ENCODE measurements at places on chromosomes 6 and 20.
A peak's percentile ranks its signal among the peaks of the same experiment; 100 is the strongest.

GRCh38 chr6:160260367-160260766, 1.7 kb upstream of the SLC22A2 start:
- DNase-seq, result no peak

DNA sequence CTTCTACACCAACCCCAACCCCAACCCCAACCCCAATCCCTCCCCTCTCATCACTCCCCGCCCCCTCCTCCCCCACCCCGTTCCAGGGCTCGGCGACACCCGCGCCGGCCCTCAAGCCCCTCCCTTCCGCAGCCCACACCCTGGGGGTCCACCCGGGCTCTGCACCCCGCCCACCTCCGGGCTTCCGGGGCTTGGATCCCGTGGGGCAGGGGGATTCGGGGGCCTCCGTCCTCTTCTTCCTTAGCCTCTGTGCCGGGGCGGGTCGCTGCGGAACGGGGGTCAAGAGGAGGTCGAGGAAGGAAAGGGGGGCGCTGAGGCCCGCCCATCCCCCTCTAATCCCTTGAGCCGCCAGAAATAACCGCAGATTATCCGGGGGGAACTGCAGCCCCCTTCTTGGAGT, 690 bp downstream of the TULP1 start:
- no peak for DNase-seq

GRCh38 chr6:43969158-43969981, 157.9 kb downstream of the MRPL14 start:
- no peak for DNase-seq

DNA sequence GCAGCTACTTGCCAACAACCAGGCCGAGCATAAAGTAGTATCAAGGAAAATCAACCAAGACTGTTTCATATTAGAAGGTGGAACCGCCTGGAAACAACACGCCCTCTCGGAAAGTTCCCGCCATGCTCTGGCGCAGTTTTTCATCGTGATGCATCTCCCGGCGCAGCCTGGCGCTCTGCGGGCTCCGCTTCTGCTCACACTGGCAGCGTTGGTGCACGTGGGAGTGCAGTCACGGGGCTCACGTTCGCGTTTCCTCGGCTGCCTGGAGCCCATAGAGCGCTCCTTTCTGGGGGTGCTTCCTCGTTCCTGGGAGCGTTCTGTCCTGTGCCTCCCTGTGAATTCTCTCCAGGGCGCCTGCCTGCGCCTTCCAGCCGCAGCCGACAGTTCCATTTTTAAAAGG, 227.3 kb downstream of the TBXT start:
- DNase-seq, result no peak

DNA sequence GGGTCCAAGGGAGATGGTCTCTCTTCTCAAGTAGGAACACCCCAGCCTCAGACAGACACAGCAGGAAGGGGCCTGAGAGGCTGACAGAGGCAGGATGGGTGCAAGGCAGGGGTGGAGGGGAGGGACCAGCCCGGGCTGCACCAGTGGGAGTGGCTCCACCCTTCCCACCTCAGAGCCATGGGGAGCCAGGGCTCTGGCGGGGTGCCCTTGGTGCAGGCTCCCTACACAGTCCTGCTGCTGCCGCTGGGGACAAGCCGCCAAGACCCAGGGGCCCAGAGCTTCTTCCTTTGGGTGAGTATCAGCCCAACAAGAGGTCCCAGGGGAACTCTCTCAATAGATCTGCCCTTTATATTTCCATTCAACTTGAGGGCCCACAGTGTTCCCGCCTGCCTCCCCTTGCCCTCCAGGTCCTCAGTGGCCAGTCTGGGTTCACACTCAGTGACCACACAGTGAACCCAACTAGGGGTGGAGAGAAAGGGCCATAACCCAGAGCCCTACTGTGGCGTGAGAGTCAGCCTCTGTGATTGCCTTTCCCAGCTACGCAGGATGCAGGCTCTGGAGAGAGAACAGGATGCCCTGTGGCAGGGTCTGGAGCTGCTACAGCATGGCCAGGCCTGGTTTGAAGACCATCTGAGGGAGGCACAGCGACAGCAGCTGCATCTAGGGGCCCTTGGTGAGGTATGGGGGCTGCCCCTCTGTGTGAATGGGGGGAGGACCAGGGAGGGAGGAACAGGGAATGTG, 592 bp downstream of the SAPCD1 start:
- DNase-seq, result no peak

DNA sequence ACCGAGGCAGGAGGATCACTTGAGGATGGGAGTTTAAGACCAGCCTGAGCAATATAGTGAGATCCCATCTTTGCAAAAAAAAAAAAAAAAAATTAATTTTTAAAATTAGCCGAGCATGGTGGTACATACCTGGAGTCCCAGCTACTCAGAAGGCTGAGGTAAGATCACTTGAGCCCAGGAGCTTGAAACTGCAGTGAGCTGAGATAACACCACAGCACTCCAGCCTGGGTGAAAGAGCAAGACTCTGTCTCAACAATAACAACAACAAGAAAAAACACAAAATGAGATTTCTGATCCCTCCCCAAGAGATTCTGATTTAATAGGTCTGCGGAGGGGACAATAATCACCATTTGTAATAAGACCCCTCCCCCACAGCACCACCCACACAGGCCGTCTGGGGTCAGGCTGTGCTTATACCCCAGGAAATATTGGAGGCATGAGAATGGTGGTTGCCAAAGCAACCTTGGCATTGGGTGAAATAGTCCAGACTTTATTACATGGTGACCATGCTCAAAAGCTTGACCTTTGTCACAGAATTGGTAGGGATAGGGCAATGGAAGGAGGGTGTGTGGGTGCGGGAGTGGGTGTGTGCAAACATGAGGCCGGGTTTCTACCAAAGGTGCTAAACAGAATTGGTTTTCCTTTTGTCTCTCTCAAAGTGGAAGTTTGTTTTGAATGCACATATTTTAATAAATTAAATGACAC, 24.4 kb upstream of the ADTRP start:
- peak; percentile 64 for DNase-seq

- no peak for DNase-seq
These were observed 553.9 kb downstream of the PTPRT start for GRCh38 chr20:42635699-42636411.

DNA sequence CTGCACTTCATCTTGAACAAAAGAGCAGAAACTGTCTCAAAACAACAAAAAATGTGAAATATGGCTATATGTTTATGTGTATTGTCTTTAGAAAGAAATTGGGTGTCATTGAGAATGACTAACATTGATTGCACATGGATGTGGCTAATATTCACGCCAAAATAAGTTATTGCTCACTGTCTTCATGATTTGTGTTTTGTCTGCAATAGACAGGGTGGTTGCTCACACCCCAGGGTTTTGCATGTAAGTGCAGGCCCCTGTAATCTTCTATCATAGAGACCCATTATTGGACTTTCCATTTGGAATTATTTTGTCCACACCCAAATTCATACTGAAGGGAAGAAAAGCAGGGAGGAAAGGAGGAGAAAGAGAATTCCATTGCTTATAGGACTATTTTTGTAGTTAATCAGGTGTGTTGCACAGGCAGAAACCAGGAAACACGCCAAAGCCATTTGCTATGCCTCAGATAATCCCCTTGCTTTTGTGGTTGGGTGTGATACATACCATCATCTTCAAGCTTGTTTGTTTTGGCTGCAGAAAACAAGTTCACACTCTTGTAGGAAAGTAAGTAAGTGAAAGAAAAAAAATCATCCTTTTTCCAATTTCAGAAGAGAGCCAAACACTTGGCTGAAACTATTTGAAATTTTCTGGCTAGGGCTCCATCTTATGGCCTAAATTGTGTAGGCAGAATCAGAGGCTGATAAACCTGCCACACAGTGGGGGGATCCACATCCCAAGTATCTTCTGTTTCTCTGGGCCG, 214.1 kb downstream of the COL12A1 start:
- DNase-seq, result no peak

DNA sequence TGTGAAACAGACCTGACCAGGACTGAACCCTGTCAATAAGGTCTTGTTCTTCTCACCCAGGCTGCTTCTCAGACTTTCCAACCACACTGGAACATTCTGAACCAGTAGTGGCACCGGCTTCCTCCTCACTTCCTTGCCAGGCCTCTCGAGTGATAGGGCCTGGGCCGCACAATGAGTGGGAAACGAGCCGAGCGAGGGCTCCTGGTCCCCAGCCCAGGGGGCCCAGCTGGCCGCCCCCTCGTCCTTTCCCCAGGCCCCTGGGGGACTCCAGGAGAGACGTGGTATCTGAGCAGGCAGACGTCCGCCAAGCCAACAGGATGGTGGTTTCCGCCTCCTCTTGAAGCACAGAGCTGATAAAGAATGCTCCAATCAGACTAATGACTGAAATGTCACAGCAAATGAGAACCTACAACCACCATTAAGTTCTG, 117.9 kb downstream of the GMDS start:
- DNase-seq, result no peak

DNA sequence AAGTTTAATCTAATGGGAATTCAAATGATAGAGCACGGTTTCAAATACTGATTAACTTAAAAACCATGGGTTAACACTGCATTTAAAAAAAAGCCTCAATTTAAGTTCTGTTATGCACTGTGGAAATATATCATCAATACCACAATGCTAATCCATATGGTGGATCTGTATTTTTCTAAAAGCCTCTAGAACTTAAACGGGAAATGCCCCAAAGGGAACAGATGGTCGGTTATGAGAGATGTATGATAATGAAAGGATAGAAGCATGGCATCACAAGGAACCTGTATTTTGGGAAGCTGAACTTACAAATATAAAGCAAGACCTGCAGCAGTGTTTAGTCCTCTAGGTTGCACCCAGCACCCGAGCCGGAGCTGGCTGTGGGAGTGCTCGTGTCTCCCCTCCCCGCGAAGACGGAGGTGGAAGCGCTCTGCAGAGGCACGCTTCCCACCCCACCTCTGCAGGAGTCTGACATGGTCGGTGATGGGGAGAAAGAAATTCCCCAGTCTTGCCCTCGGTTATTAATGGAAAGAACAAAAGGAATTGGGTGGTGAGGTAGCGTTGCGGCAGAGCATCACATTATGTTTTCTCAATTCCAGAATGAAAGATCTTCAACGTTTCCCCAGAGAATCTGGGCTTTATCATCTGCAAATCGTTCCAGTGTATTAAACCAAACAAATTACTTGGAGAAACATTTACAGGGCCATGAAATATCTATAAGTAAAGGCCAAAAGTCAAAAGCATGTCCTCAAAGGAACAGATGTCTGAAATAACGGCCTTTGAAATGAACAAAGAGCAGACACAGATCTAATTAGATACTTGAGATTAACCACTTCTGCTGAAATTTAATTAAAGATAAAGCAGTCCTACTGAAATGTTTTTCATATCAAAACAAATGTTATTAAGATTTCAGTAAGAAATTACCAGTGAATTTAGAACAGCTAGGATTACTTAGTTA, 103.1 kb upstream of the POPDC3 start:
- no peak for DNase-seq

GRCh38 chr6:134546962-134547645, 229.2 kb upstream of the SGK1 start:
- DNase-seq, result no peak

GRCh38 chr20:33091693-33092092, 12.2 kb downstream of the BPIFB4 start:
- DNase-seq, result no peak

GRCh38 chr6:116561377-116562018, 7.9 kb downstream of the CALHM4 start:
- DNase-seq, result peak; percentile 74

GRCh38 chr20:12207875-12208274, 290.2 kb downstream of the BTBD3 start:
- peak; percentile 18 for DNase-seq

DNA sequence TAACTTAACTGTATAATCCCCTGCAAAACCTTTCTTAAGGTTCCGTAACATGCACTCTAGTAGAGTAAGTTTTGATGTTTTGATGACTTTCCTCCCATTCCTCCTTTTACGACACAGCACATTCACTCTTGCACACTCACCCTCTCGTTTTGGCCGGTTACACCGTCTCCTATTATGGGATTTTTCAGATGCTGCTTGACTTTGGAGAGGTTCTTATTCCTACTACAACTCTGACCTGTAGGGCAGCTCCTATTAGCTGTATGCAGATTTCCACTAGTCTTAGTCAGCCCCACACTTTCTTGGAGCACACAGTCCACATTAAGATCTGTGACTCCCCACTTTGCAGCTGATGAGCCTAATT, 223.7 kb upstream of the SYNCRIP start:
- no peak for DNase-seq

DNA sequence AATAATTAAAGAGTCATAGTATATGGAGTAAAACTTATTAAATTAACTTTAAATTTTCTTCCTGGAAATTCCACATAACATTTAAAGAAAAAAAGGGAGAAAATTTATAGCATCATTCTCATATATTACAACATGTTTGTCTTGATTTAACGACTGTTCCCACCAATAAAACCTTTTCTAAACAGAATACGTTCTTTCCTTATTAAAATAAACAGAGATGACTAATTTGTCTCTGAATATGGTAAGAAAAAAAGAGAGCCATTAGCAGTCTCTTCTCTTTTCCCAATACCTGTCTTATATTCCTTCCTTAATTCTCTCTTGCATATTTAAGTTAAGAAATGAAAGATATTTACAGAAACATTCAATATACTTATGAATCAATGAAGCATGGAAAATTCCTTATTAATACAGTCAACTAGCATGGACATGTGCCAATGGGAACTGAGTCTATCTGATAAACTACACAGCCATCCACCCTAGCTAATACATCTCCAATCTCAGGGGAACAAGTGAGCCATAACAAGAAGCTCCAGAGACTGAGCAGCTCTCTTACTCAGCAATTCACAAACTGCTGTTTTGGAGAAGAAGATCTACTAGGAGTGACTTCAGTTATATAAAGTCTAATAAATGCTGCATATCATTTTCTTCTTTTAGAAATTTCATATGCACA, 347.1 kb upstream of the MANEA start:
- DNase-seq, result no peak

DNA sequence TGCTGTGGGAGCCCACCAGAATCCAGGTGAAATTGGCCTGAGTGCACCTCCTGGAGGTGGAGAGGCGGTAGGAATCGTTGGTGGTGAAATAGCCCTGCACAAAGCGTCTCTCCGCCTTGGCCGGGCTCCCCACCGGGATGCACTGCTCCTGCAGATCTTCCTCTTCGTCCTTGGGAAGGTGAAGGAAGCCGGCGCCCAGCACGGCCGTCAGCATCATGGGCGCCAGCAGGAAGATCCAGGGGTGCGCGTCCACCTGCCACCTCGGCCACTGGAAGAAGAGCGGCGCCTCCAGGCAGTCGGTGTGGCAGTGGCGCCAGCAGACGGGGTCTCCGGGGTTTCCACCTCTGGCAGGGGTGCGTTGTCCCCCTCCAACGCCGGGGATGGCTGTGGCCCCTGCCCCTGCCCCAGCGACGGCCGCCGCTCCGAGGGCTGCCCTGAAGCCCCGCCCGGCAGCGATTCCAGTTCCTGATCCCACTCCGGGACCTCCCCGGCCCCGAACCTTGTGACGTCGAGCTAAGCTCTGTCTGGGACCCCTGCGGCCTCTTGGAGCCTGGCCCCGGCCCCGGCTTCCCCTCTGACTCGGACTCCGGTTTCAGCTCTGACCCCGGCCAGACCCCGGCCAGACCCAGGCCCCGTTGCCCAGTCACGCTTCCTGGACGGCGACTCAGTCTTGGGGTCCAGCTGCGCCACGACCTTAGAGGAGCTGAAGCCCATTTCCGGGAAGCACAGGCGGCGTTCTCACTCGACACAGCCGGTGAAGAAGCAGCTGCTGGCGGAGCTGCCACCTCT, 91.9 kb downstream of the CD164 start:
- DNase-seq, result no peak

GRCh38 chr6:10540073-10540746, 19.1 kb downstream of the GCNT2 start:
- no peak for DNase-seq

GRCh38 chr6:107713563-107713962, 110.5 kb downstream of the SCML4 start:
- DNase-seq, result no peak
